CD4-positive, alpha-beta T cell treated with Interleukin-6 at 100 ng/mL for 8 hours (primary cell): ENCODE measurements at places on chromosomes 7 and 10.

- DNase-seq: no peak
Observed at GRCh38 chr10:62726142-62726541, 78.4 kb upstream of the ADO start.

- DNase-seq: no peak
Observed at GRCh38 chr10:97466755-97467154, 20.8 kb downstream of the ZDHHC16 start.

- no peak for DNase-seq
Observed at GRCh38 chr7:83021032-83021431, 141.7 kb downstream of the PCLO start.

DNA sequence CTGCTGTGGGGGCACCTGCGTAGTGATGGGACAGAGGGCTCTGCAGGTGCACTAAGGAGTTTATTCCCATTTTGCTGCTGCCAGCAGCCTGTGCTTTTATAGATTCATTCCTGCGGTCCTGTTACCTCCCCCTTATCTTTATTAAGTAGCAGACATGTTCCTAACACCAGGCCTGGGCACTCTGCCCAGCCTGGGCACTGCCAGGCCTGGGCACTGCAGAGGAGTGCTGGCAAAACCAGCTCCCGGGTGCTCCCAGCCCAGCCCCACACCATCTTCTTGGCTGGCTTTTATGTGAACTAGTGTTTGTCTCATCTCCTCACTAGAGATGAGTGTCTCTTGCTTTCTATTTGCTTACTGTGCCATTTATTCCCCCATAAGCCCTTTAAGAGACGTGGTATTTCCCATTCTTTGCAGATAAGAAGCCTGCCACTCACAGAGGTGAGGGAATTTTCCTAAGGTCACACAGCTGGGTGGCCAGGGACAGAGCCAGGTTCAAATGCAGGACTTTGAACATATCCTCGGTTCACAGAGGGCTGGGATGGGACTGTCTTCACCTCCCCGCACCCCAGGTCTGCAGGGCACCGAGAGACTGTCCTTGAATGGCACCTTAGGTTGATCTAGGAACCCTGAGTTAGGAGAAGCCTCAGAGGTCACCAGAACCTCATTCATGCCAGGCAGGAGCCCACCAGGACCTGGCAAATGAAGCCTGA is 14.6 kb upstream of the DRGX start:
- DNase-seq: no peak

DNA sequence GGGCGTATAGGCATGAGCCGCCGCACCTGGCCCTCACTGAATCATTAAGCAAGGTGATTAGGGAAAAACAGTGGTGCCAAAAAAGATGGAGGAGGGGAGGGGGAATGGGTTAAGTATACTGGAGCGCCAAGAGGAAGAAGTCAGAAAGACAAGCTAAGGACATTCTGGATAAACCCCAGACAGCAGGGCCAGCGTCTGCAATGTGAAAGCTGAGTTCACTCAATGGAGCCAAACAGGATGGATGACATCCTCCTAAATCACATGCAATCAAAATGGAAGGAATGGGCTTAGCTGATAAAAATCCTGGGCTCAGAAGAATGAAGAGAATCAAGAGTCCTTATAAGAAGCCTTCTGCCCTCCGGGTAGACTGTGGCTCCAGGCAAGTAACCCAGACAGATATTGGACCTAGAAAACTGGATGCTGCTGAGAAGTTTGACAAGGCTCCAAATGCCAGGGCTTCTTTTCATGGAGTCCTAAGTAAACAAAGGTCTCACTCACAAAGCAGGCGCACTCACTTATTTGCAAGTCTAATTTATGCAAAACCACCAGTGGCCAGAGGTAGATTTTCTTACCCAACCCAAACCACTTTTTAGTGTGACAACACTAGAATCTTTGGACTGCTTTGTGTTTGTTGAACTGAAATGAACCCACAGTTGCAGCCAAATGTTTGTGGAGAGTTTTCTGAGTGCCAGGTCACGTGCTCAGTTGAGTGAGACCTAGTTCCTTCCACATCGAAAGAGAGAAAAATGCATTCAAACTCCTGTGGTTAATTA is 519.1 kb upstream of the AUTS2 start:
- DNase-seq: no peak

- DNase-seq: no peak
Observed at GRCh38 chr7:5420067-5420880, 3.4 kb downstream of the TNRC18 start.

- DNase-seq: no peak
Observed at GRCh38 chr7:20514364-20514763, 101.1 kb upstream of the ABCB5 start.

DNA sequence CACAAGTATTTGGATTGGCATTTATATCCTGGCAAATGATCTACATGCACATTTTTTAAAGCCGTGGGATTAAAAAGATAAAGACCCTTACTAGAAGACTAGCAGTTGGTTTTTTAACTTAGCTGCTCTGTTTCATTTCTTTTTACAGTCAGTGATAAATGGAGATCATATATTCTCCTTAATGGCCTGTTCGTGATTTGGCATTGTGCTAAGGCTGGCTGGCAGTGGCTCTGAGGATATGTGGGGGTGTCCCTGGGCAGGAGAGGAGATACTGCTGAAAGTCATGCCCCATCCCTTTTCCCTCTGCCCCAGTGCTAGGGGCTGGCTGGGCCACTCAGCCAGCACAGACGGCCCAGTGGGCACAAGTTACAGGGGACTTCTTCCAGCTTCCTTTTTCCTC is 341.7 kb downstream of the PRPF18 start:
- DNase-seq: no peak
